ENCODE measurements at places on chromosomes 2 and 18. TPM values are rescaled to one million over a fixed set of nuclear protein-coding genes. Genes with fewer than 3 reads are reported as not detected.

The HOXD3 gene
- total RNA-seq, result 4.2 TPM

DNA sequence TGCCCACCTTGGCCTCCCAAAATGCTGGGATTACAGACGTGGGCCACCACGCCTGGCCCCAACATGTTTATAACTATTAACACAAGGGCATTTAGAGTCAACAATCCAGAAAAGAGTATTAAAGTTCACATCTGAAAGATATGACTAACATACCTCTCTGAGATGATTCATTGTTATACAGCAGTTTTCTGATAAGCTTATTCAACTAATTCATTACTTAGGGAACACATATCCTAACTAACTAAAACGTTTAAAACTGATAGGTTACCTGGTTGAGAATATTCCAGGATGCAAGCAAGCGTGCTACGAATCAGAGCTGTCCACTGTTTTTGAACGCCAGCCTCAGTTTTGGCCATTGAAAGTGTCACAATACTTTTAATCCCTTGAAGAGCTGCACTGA, 34.0 kb upstream of the STRN start:
- DNase-seq, result no peak

DNA sequence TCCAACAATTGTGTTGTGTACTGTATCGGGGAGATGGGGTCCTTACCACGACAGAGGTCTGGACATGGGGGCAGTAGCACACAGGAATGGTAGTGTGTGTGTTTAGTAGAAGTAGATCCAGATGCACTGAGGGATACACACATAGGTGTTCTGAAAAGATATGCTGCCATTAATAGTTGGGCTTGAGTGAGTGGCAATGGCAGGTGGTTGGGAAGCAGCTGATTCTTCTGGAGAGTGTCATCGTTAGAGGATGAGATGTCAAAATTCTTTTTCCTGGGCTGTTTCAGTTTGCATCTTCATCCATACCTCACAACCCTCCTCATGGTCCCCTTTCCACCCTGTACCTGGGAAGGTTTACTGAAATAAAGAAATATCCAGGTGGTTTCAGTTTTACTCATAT, 66.6 kb downstream of the UGGT1 start:
- no peak for DNase-seq

The SNTG2 gene
- total RNA-seq, result 4.6 TPM

The LYG2 gene
- not detected for total RNA-seq

DNA sequence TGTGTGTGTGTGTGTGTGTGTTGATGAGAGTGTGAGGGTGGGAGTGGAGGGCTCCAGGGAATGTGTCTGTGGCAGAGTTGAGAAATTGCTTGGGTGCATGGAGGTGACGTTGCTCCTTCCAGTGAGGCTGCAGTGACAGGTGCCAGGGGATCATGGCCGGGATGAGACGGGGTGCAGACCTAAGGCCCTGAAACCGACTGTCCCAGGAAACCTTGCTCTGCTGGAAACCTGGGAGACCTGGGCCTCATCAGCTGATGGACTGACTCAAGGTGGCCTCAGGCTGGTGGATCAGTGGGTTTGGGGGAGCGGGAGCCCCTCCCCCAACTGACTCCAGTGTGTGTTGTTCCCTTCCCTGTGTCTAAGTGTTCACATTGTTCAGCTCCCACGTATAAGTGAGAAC, 56.6 kb downstream of the INHBB start:
- no peak for DNase-seq

The GAREM1 gene
- 7.8 TPM for total RNA-seq

The STPG4 gene
- total RNA-seq, result not detected

- DNase-seq, result peak; percentile 15
Measured at GRCh38 chr2:231362555-231363184, 32.8 kb upstream of the B3GNT7 start.

DNA sequence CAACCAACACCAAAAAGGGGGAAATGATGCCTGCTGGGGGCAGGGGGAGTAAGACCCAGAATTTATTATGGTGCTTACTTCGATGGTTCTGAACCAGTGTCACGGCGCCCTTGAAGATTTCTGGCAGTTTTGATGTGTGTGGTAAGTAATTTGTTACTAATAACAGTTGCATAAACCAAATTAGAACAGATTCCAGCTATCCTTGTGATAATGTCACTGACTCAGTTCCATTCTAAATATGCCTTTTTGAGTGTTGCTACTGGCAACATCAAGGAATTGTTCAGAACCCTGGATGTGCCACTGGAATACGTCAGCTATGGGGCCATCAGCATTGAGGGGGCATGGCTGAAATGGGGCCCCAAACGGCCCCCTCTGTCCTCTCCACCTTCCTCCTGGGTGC, 11.6 kb downstream of the SAG start:
- DNase-seq, result no peak

GRCh38 chr18:41464278-41464677, 490.8 kb upstream of the PIK3C3 start:
- DNase-seq, result no peak

Data from breast epithelium (tissue), 4 donors.